Left cardiac atrium (tissue), 4 donors: ENCODE measurements at places on chromosomes 4 and X.

GRCh38 chrX:21373637-21374162, 518 bp upstream of the CNKSR2 start:
- DNase-seq = no peak

GRCh38 chr4:156293657-156294297, 340.1 kb upstream of the CTSO start:
- DNase-seq = no peak

GRCh38 chrX:35098419-35098818, 155.8 kb downstream of the FAM47B start:
- no peak for DNase-seq

- no peak for DNase-seq
Observed at GRCh38 chr4:30821859-30822612, 101.9 kb downstream of the PCDH7 start.

- no peak for DNase-seq
Observed at GRCh38 chr4:174041555-174042105, 241.8 kb downstream of the FBXO8 start.

- DNase-seq = no peak
Observed at GRCh38 chrX:113651306-113651705, 810.7 kb upstream of the AMOT start.

- DNase-seq = no peak
Observed at GRCh38 chrX:98380106-98380505, 1496.4 kb downstream of the RPA4 start.

DNA sequence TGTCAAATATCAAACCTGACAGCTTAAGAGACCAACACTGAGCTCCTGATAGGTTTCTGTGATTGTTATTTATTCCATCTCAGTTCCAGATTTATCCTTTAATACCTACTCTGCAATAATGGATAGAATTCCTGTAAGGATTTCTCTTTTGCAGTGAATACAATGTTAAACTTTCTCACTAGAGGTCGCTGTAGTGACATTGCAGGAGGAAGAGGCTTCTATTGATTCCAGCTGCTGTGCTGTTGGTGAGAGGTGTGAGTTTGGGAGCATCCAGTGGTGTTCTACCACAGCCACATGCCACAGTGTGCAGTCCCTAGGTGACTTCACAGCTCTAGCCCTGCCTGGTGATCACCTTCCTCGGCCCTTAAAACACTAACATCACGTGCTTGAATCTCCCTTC, 34.6 kb upstream of the DCAF8L2 start:
- DNase-seq = no peak

DNA sequence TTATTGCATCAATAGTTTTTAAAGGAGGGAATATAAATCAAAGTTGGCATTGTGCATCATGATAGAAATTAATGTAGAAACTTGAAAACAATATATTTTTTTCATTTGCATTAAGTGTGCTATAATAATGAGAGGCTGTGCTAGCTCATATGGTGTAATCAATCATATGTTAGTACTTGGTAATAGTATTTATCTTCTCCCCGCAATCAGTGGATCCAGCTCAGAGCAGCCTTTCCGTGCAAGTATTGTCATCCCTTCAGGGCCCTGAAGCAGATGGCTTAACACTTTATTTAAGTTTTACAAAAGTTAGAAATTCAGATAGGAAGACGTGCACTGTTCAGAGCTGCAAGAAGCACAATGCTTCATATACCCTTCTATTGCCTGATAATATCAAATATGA, 616.3 kb upstream of the ATOH1 start:
- DNase-seq = no peak

DNA sequence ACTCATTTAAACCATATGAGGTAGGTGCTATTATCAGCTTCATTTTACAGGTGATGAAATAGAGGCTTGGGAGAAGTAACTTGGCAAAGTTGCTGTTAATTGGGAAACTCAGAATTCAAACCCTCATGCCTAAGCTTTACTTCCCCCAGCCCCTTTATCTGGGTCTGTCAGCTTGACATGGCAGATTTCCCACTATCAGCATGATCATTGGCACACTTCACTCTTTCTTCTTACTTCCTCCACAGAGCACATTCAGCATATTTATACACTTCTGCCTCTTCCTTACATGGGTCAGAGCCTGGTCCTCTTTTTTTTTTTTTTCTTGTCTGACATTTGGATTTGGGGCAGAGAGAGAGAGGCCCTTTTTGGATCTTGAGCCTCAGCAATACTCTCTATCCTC, 56.5 kb upstream of the ARX start:
- DNase-seq = no peak

GRCh38 chrX:20515841-20516461, 249.2 kb upstream of the RPS6KA3 start:
- no peak for DNase-seq

- DNase-seq = no peak
Observed at GRCh38 chr4:140065393-140065792, 88.6 kb downstream of the MAML3 start.

DNA sequence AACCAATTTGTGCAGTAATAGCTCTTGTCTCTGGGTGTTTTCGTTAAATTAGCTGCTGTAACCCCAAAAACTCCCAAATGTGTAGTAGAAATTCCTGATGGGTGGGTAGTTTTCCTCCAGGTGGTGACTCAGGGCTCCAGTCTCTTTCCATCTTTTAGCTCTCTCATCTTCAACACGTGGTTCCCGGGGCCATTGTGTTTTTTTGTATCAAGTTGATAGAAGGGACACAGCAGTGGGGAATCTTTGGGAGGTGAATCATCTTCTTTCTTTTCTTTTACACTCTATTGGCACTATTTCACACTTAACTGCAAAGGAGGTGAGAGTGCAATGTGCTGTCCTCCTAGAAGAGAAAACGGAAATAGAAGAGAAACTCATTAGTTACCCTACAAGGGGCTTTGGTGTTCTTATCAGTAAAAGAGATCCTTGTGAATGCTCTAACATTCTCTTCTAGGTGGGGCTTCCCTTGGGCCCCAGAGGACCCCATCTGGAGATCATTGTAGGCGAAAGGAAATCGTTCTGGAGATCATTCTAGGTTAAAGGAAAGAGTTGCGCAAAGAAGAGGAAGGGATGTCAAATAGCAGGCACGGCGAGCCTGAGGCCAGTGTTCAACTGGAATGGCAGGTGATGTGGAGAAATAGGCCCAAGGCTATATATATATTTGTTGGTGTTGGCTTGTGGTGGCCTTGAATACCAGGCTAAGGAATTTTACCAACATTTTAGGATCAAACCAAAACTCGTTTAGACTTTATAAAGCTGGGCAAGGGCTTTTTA, 68.2 kb upstream of the ACSL1 start:
- no peak for DNase-seq

- DNase-seq = no peak
Observed at GRCh38 chrX:1261285-1261684, 7.3 kb upstream of the CSF2RA start.

DNA sequence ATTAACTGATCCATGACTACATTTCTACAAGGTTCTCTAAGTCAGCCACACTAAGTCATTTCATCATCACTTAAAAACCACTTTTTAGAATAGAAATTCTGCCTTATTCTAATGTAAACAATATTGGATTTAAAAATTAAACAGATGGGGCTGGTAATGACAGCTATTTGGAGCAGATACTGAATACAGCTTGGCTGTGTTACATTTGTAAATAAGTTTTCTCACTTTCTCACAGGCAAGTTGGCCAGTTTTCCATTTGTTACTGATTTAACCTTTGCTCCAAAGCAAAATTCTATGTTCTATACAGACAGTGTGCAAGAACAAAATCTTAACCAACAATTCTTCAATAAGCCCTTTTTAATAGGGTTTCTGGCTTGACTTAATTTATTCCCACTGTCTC, 370.7 kb downstream of the GRIA2 start:
- no peak for DNase-seq

DNA sequence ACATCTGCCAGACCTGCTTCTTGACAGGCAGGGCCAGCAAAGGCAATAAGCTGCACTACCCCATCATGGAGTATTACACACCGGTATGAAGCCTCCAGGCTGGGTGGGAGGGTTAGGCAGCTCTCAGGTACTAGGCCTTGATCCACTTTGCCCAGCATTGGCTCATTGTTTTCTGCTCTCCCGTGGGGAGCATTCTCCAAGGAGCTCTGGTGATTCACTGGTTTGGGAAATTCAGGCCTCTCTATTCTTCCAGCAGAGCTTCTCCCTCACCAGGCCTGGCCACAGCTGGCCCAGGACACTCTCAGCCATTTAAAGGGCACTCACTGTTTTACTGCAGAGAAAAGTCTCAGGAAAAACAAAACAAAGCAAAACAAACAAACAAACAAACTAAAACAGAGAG, 33.0 kb downstream of the DRP2 start:
- no peak for DNase-seq

- DNase-seq = peak; percentile 80
Observed at GRCh38 chr4:10063544-10064300, 42.4 kb upstream of the SLC2A9 start.

DNA sequence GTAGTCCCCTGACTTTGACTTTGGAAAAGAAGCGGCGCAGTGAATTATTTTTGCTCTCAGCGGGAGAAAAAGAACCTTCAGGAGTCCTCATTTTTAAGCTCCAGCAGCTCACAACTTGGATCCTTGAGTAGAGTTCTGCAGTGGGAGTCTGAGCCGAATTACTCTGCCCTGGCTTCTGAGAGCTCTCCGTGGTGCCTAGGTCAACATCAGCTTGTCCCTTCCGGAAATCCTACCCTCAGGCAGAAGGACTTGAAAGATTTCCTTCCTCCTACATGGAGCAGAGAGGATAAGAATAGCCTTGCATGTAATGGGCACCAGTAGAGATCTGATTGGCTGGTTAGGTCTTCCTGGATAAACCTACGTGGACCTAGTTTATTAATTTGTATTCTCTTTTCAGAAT, 549.7 kb upstream of the TENM3 start:
- no peak for DNase-seq

- no peak for DNase-seq
Observed at GRCh38 chr4:69689599-69689998, 36.6 kb upstream of the UGT2A1 start.

GRCh38 chr4:128286474-128287058, 1.0 kb downstream of the PGRMC2 start:
- DNase-seq = no peak

DNA sequence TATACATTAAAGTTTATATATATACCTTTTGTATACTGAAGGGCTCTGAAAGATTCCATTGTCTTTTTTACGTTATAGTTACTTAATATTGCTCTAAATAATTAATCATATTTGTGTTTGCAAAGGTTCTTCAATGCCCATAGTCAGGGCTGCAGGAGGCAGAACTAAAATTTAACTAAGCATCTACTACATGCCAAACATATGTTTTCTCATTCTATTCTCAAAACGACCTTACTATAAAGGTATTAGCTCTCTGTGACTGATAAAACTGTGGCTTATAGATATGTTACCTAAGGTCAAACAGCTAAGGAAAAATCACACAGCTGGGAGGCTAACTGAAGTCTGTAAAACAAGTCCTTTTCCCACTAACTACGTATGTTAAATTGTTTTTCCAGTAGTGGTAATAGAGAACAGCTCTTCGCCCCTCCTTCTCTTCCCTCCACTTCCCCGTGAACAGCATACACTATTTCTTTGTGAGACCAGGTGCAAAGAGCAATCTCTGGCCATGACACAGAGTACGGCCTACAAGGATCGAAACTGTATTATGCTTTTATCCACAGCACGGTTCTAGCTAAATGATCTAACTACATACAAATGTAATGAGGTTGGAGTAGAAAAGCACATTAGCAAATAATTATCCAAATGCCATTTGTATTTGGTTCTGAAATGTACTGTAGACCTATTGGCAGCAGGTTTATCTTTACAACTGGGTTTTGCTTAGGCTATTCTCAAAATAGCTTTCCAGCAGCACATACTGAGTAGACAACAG, 1.7 kb downstream of the CNOT6L start:
- DNase-seq = no peak

DNA sequence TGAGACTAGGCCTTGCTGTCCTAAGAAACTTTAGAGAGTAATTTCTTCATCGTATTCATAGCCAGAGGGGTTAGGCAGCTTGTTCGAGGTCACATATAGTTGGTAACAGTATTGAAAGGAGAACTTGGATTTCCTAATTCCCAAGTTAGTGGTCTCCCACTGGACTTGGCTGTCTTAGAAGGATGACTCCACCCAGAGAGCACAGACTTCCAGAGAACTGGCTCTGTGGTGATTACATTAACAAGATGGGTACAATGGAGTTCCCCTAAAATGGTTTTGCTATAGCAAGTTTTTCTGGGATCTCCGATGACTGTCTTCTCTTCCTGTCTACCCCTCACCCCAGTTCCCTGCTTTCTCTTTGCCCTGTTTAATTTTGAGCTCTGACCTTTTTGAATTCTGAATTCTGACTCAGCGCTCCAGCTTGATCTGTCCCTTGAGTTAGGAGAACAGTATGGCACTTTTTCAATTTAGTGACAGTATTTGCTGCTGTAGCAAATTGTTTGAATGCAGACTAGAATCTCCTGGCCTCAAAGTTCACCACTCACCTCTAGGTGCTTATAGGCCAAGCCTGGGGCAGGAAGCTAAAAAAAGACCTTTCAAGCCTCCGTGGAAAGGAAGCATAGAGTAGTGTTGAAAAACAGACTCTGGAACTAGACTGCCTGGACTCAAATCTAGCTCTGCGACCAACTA, 6.9 kb downstream of the MSN start:
- DNase-seq = no peak

DNA sequence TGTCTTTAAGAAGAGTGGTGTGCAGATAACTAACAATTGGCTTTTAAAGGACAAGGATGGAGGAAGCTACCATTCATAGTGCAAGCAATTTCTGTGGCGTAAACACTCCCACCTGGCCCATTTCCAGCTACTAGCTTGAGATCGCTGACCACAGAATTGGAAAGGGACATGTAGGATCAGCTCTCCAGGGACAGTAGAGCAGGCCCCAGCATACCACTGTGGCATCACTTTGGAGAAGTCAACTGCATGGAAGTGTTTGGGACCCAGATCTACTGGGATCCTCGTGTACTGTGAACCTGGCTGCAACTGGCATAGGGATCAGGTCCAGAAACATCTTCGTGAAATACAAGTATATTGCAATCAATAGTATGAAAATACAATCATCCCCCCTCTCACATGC, 515.0 kb downstream of the INPP4B start:
- DNase-seq = peak; percentile 45

GRCh38 chr4:157572284-157572683, 351.8 kb downstream of the GRIA2 start:
- no peak for DNase-seq

GRCh38 chrX:39409246-39409917, 608.1 kb downstream of the MID1IP1 start:
- no peak for DNase-seq

DNA sequence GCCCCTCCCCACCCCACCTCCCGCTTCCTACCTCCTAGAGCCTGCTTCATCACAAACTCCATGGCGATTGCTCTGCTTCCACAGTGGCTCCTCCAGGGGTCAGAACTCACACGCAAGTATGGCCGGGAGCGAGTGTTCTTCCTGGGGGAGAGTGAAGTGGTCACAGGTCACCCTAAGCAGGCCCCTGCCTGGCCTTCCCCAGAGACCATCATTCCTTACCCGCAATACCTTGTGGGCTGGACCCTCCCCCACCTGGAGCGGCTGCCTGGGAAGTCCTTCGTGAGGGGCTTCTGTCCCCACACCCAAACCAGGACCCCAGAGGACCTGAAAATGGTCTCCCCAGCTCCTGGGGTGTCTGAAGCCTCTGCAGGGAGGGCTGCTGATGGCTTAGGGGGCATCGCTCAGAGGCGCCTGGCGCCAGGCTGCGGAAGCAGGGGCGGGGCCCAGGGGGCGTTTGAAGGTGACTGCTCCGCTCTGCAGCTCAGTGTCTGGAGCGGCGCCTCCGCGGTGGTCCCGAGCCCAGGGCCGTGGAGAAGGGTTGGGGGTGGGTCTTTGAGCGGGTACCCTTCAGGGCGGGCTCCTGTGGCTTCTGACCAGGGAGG, 1.4 kb downstream of the CPLX1 start:
- DNase-seq = no peak
